ENCODE measurements at places on chromosomes 5 and 9. TPM values are rescaled to one million over a fixed set of nuclear protein-coding genes. Genes with fewer than 3 reads are reported as not detected.

DNA sequence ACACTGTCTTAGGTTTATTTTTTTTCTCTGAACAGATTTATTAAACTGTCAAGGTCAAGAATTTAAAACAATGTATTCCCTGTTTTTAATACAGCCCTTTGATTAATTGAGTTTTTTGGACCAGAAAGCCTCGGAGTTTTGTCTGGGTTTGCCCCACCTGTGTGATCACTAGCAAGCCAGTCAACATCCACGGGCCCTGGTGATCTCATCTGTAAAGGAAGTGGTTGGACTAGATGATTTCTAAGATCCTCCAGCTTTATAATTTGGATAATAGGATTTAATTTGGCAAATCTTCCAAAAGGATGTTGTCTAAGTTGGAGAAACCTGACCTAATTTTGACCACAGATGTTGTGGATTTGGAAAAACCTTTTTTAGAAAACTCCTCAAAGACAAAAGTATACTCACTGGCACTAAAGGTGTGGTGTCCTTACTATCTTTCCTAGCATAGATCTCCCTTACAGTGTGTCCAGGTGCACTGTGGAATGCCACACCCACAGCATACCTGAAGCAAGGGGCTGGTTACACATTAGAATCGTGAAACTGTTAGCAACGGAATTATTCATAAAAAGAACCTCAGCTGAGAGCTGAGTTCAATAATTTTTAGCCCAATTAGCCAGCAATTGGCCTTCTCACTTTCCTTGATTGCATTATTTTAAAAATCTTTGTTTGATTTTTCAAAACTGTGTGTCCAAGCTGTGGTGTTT, 195.6 kb upstream of the ELL2 start:
- no peak for DNase-seq

DNA sequence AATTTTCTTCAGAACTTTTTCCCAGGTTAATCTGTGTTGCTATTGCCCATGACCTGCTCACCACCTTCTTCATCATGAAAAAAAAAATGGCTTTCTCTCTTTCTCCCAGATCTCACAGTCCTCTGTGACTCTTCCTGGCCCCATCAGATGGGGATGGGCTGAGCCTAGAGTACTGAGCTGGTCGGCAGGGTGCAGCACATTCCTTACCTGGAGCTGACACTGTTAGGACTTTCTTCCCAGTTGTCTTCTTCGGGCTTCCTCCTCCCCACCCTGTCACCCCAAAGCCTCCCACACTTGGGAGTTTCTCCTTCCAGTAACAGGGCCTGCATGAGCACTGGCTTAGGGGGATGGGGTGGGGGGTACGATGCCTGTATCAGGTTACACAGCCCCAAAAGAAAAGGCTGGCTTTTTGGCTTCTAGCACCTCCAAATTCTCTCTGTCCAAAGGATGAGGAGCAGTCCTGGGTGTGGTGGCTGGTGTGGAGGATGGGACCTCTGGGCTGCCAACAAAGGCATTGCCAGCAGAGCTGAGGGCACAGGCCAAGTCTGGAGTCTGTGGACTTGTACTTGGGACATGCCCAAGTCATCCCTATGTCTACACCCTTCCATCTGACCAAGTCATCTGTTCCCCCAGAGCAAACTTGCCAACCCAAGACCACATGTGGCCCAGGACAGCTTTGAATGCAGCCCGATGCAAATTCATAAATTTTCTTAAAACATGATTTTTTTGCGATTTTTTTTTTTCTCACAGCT, 68.0 kb upstream of the HSPA9 start:
- DNase-seq: no peak

DNA sequence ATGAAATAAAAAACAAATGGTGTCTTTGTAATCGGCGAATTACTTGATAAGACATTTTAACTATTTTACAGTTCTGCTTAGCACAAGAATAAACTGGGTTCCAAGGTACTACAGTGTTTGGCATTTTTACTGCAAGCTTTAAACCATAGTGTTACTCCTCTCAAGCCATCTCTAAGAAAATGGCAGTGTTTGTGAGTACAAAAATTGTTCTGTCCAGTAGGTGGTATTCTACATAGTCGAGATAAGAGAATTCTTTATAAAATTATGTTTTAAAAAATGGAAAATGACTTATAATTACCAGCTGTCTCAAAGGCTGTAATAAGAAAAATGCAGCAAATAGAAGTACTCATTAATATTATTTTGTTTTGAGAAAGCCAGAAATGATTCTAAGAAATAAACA, 3.2 kb downstream of the SMIM15 start:
- no peak for DNase-seq

DNA sequence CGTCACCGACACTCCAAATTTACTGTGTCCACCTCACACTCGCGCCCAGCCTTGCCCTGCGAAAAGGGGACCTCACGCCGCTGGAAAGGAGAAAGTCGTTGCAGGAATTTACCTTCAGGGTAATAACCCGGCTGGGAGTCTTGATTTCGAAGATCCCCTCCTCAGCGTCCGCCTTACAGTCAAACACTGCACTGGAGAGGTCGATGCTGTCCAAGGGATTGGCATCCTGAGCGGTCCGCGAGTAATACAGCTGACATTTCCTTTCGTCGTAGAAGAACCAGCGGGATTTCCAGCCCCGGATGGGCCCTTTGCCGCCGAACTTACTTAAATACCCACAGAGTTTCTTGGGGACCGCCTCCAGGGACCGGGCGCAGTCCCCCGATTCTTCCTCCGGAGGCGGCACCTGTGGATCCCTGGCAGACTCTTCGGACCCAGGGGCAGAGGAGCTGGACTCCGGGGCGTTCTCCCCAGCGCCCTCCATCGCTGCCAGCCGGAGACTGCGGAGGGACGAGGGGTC, 330 bp downstream of the TBC1D2 start:
- no peak for DNase-seq

DBH gene
- total RNA-seq: not detected

GMCL2 gene
- total RNA-seq: not detected
